Activated naive CD4-positive, alpha-beta T cell treated with anti-CD3 and anti-CD28 coated beads for 36 hours (primary cell): ENCODE measurements at places on chromosomes 6 and 20. TPM values are rescaled to one million over a fixed set of nuclear protein-coding genes. Genes with fewer than 3 reads are reported as not detected.

VNN1 gene
- not detected for total RNA-seq

DNA sequence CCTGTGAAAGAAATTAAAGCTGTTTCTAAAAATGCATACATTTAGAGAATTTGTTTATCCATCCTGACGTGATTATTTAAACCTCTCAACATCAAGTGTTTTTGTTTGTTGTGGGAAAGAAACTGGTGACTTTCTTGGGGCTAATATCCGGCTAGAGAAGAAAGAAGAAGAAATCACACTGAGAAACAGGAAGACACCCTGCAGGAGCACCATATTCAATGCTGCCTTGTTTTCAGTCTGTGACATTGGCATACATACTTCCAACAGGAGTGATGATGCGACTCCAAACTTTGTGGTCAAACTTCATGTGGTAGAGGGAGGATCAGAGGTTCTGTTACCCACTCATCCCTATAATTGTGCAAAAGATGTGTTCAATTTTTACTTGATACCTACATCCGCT lies 997.6 kb upstream of the CITED2 start:
- H3K27me3 ChIP-seq: no peaks in the 10 kb centered on the region
- H3K27ac ChIP-seq: no peak overlapping the region
- no peak overlapping the region for H3K4me3 ChIP-seq
- no peaks in the 10 kb centered on the region for H3K36me3 ChIP-seq
- no peak for DNase-seq

GRCh38 chr20:18808712-18809111 lies 4.9 kb upstream of the SCP2D1 start:
- H3K27ac ChIP-seq: no peak overlapping the region
- no peak for DNase-seq
- H3K27me3 ChIP-seq: no peaks in the 10 kb centered on the region
- no peaks in the 10 kb centered on the region for H3K36me3 ChIP-seq
- no peak overlapping the region for H3K4me3 ChIP-seq
- H3K4me1 ChIP-seq: peaks cover 17% of the 10 kb centered on the region

HLA-DMB gene
- 0.76 TPM for total RNA-seq

- H3K27me3 ChIP-seq: no peaks in the 10 kb centered on the region
- H3K27ac ChIP-seq: no peak overlapping the region
- DNase-seq: no peak
Measured at GRCh38 chr6:165167861-165168260, 141.5 kb downstream of the C6orf118 start.

DNA sequence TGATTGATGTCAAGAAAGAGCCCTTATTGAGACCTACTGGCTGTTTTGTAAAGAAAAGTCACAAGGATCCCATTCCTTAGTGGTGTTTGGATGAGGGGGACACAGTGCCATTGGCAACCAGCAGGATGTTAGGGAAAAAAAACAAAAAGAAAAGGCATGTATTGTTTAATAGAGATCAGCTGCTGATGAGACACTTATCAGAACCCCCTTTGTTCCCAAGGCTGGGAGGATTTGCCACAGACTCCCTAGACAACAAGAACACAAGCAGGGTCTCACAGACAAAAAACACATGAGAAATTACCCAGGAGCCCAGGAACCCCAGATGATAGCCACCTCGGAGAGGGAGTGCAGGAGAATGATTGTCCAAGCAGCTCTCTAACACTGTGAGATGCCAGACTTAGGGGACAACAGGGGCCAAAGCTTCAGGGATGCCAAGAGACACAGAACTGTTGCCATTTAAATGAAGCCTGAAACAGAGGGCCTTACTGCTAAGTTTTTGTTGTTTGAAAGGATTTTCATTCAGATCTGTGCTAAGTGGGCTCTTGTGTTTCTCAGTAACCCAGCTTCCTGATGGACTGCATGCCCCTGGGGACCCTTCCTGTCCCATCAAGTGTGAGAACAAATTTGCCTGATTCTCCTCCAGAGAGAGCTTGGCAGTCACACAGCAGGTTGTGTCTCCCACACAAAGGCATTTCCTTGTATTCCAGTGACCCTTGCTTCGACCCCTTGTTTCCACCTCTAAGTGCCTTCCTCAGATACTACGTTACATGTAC lies 48.7 kb upstream of the HEY2 start:
- H3K4me3 ChIP-seq: no peak overlapping the region
- no peaks in the 10 kb centered on the region for H3K4me1 ChIP-seq
- H3K36me3 ChIP-seq: no peaks in the 10 kb centered on the region
- DNase-seq: no peak

DNA sequence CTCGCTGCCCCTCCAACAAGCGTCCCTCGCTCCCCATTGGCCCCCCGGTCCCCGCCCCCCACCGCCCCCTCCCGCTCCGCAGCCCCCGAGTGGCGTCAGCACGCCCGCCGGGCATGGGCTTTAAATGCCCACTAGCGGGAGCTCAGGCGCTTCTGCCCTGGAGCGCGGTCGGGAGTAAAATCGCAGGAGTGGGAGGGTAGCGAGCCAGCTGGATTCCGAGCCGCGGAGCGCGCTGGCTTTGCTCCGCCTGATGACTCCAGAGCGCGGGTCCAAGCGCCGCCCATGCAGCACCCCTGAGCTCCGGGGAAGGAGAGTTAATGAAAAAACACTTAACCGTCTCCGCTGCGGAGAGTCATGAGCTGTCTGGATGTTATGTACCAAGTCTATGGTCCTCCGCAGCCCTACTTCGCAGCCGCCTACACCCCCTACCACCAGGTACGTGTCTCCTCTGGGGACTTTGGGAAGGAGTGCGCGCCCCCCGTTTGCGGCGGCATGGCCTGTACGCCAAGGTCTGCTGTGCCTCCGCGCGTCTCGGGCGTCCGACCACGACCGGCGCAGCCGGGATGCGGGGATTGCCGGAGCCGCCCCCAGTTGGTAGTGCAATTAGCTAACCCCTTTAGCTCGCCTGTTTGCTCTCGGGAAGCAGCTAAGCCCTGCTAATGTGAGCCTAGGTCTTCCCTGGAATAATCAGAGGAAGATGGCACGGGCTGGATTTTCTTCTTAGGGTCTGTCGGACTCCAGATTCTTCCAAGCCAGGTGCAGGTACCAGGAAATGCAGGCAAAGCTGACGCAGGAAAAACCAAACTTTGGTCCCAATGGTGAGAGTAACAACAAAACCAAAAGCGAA lies at the start of gene VGLL2:
Gene VGLL2, plus strand, starts transcription at position 149 of the 847 bp plus-strand sequence. Its CDS starts 206 bp downstream, at position 355.
- no peaks in the 10 kb centered on the region for H3K36me3 ChIP-seq
- DNase-seq: no peak
- H3K4me1 ChIP-seq: peaks cover 8% of the 10 kb centered on the region

- no peak for DNase-seq
- H3K4me1 ChIP-seq: peaks cover 11% of the 10 kb centered on the region
- H3K27ac ChIP-seq: no peak overlapping the region
- H3K27me3 ChIP-seq: no peaks in the 10 kb centered on the region
Measured at GRCh38 chr6:12275107-12275506, 15.1 kb upstream of the EDN1 start.

DNA sequence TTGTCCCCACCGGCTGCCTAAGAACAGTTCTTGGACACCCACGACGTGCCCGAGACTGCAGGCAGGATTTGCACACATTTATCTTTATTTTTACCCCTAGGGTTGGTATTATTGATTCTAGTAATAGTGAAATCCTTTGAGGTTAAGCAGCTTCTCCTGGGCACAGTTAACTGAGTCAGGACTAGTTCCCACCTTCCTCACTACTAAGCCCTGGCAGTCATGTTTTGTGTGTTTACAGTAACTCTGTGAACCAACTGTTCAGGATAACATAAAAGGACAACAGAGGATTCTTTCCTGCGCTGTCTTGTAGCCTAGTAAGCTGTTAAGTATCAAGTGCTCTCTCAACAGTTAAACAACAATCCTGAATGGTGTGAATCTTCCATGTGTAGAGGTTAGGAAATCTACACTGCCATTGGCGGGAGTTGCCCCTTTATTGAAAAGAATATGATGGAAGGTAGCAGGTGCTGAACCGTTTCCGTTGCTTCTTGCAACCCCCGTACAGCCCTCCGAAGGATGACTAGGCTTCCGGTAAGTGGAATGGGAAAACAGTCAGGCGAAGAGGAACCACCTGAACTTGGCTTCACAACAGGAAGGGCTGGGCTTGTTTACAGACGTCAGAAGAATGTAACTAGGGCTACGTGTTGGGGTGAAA lies 979 bp upstream of the SOD2 start:
- H3K27me3 ChIP-seq: no peaks in the 10 kb centered on the region
- peak overlapping the region; percentile 96 for H3K27ac ChIP-seq
- peaks cover 23% of the 10 kb centered on the region for H3K36me3 ChIP-seq
- peaks cover 28% of the 10 kb centered on the region for H3K4me1 ChIP-seq

GRCh38 chr6:35543459-35544193 lies 30.9 kb upstream of the TULP1 start:
- H3K27ac ChIP-seq: no peak overlapping the region
- H3K36me3 ChIP-seq: no peaks in the 10 kb centered on the region
- H3K4me3 ChIP-seq: no peak overlapping the region
- DNase-seq: no peak
- H3K4me1 ChIP-seq: peaks cover 1% of the 10 kb centered on the region

- peak overlapping the region; percentile 53 for H3K4me3 ChIP-seq
- peaks cover 20% of the 10 kb centered on the region for H3K4me1 ChIP-seq
- peaks cover 11% of the 10 kb centered on the region for H3K36me3 ChIP-seq
- H3K27ac ChIP-seq: peak overlapping the region; percentile 5
Measured at GRCh38 chr6:27237089-27237803, 10.3 kb upstream of the PRSS16 start.

C20orf202 gene
- not detected for total RNA-seq

- no peaks in the 10 kb centered on the region for H3K36me3 ChIP-seq
- H3K27me3 ChIP-seq: no peaks in the 10 kb centered on the region
- H3K27ac ChIP-seq: no peak overlapping the region
- peaks cover 5% of the 10 kb centered on the region for H3K4me1 ChIP-seq
- no peak overlapping the region for H3K4me3 ChIP-seq
Measured at GRCh38 chr6:15061180-15061641, 184.7 kb upstream of the JARID2 start.

MAVS gene
- total RNA-seq: 16.0 TPM

GRCh38 chr20:49381558-49382493 lies 100.6 kb downstream of the KCNB1 start:
- H3K4me1 ChIP-seq: no peaks in the 10 kb centered on the region
- H3K4me3 ChIP-seq: no peak overlapping the region
- no peaks in the 10 kb centered on the region for H3K36me3 ChIP-seq
- DNase-seq: no peak
- peaks cover 8% of the 10 kb centered on the region for H3K27me3 ChIP-seq
